ENCODE measurements at places on chromosomes 3 and 15. TPM values are rescaled to one million over a fixed set of nuclear protein-coding genes. Genes with fewer than 3 reads are reported as not detected.

The GRK7 gene
- total RNA-seq: not detected

The IL5RA gene
- not detected for total RNA-seq

The ROBO1 gene
- 25.3 TPM for total RNA-seq

The ROPN1 gene
- total RNA-seq: not detected

The LDHAL6B gene
- total RNA-seq: not detected

The TIMMDC1 gene
- total RNA-seq: 134 TPM

The GPR176 gene
- total RNA-seq: 49.7 TPM

The LMOD3 gene
- not detected for total RNA-seq

The CCR3 gene
- total RNA-seq: not detected

The SLC12A1 gene
- under 0.01 TPM for total RNA-seq

The GOLGA6A gene
- not detected for total RNA-seq

The LCTL gene
- total RNA-seq: not detected

The STAB1 gene
- 0.90 TPM for total RNA-seq

The GAP43 gene
- 3.4 TPM for total RNA-seq

The GRAMD2A gene
- 0.63 TPM for total RNA-seq

The CLEC3B gene
- 10.5 TPM for total RNA-seq

The ABHD6 gene
- 5.5 TPM for total RNA-seq

The GP9 gene
- total RNA-seq: not detected

The TICRR gene
- total RNA-seq: 0.33 TPM

The SLC25A38 gene
- total RNA-seq: 19.3 TPM

The CD80 gene
- not detected for total RNA-seq

The CFAP100 gene
- not detected for total RNA-seq

The DLEC1 gene
- total RNA-seq: 0.09 TPM

The NEDD4 gene
- 34.3 TPM for total RNA-seq

The USP8 gene
- 58.1 TPM for total RNA-seq

The UBE2Q2 gene
- 58.6 TPM for total RNA-seq

Data from fibroblast of the aortic adventitia (primary cell).